ENCODE measurements at places on chromosomes 7 and 10.

DNA sequence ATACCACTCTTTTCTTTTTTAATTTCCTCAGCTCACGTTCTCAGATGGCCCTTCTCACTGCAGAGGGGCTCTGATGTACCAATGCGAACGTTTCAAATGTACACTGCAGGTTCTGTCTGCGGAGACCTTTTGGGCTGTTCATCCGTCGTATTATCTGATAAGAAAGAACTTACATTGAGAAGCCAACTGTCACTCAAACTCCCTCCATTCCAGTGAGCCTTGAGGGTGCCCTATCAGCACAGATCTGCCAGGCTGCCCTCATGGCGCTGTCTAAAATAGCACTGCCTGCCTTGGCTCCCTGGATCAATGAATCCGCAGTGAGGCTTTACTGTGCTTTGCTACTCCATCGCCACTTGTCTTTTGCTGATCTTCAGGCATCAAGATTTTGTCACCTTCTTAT is 61.8 kb downstream of the ARL5B start:
- DNase-seq = no peak

DNA sequence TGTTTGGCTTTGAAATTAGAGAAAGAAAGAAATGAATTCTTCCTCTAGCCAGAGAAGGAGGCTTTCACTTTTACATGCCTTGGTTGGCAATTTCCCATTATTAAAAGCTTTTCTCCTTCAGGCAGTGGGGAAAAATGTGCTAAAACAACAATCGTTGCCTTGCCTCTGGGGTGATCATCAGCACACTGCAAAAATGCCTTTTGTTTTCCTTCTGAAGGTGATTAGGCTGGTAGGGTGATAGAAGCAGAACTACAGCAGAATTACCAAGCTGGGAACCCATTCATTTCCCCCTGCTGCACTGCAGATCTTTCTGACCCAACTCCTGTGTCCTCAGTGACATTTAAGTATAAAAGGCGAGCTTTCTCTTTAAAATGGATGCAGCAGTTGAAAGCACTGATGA is 22.2 kb downstream of the ANK3 start:
- no peak for DNase-seq

DNA sequence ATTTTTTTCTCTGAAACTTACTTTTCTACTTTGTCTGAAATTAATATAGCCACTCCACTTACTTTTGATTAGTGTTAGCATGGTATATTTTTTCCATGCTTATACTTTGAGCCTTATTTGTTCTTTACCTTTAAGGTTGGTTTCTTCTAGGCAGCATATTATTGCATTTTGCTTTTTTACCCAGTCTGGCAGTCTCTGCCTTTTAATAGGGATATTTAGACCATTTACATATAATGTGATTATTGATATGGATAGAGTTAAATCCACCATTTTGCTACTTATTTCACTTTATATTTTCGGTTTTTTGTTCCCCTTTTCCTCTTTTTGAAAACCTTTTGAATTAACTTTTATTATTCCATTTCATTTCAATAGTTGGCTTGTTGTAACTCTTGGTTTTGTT is 30.3 kb downstream of the CYP26A1 start:
- no peak for DNase-seq

DNA sequence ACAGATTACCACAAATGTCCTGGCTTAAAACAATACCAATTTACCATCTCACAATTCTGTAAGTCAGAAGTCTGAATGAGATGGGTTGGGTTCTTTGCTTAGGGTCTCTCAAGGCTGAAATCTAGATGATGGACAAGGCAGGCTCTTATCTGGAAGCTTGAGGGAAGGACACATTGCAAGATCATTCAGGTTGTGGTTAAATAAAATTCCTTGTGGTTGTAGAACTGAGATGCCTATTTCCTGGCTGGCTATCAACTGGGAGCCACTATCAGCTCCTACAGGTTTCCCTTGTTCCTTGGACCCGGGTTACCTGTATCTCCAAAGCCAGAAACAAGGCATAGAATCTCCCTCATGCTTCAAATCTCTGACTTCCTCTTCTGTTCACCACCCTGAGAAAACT is 148.4 kb downstream of the MDFIC start:
- no peak for DNase-seq

DNA sequence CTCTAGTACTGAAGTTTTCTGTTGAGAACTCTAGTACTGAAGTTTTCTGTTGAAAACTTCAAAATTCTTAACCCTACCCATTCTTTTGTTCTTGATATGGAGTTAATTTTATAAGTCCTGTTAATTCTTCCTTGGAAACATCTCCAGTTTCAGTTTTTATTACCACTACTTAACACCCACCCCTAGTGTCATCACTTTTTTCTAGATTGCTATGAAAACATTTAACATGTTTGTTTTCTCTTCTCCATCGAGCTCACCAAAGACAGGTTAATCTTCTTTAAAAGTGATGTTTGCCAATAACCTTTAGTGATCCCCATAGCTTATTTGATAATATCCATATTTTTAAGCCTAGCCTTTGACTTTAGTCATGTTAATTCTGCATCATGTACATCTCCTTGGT is 147.9 kb downstream of the PPP1R9A start:
- DNase-seq = no peak

Measured in inflammatory macrophage treated with lipopolysaccharide for 1 hour (primary cell).